Placental pericyte (primary cell): ENCODE measurements at places on chromosomes 4 and X. TPM values are rescaled to one million over a fixed set of nuclear protein-coding genes. Genes with fewer than 3 reads are reported as not detected.

The CT47C1 gene
- total RNA-seq = not detected in 2 replicates

The SUV39H1 gene
- total RNA-seq = 4.2 and 20.0 TPM in 2 replicates

The FAM236C gene
- total RNA-seq = not detected in 2 replicates

The SLITRK2 gene
- total RNA-seq = not detected in 2 replicates

The NPY1R gene
- total RNA-seq = 0.43 and 5.3 TPM in 2 replicates
